Myocyte (in vitro differentiated cells): ENCODE measurements at places on chromosomes 11 and 22. TPM values are rescaled to one million over a fixed set of nuclear protein-coding genes. Genes with fewer than 3 reads are reported as not detected.
A peak's percentile ranks its signal among the peaks of the same experiment; 100 is the strongest.

- DNase-seq = no peak
These were observed 18.3 kb downstream of the SBF2 start for GRCh38 chr11:10275714-10276113.

GRCh38 chr11:64637334-64638017, 46.5 kb downstream of the SLC22A12 start:
- DNase-seq = no peak

DNA sequence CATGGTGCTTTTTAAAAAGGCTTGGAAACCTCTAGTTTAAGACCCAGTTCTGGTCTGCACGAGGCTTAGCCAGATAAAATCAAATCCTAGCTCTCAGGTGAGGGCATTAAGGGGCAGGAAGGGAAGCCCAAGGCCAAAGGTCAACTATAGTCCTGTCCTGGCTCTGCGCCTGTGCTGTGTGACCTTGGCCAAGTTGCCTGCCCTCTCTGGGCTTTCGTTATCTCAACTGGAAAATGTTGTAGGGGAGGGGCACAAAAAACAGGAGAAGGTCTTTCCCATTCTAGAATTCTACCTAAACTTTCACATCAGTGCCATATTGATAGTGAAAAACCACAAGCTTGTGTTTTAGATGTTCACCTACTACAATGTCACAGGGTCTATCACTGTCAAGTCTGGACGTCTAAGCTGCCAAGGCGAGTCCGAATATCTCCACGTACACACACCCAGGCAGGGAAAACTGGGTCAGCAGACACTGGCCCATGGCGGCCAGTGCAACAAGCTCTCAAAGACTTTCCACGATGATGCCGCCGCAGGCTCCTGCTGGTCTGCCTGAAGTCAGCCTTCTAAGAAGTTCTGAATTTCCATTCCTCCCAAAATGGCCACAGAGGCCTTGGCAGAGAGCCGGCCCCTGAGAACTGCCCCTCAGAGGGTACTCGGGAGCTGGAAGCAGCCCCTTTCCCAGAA, 18.0 kb downstream of the MN1 start:
- no peak for DNase-seq

DNA sequence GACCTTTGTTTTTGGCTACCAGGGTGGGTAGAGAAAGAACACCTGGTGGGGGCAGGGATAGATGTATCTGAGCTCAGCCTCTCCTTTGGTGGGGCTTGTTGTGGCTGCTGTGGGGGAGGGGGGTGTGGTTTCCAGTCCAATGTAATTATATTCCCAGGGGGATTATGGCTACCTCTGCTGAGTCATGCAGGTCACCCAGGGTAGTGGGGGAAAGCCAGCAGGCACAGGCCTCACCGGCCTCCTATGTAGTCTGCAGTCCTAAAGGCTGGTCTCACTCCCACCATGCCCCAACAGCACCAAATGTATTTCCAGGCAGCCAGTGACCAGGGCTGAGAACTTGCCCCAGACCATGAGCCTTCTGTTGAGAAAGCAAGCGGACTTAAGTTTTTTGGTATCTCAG, 119.6 kb downstream of the DYNC2H1 start:
- DNase-seq = no peak

- peak; percentile 77 for DNase-seq
These were observed 3.1 kb upstream of the CLDN5 start for GRCh38 chr22:19527321-19527721.

DNA sequence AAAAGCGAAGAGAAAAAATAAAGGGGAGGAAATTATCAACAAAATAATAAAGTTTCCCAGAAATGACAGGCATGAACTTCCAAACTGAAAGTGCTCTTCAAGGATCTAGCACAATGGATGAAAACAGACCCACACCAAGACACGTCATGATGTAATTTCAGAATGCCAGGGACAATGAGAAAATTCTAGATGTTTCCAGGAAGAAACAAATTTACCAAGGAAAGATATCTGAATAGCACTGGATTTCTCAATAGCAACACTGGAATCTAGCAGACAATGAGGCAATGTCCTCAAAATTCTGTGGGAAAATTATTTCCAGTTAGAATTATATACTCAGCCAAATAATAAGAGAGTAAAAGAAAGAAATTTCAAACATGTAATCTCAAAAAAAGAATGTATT, 46.0 kb downstream of the DENND5A start:
- DNase-seq = peak; percentile 34

DNA sequence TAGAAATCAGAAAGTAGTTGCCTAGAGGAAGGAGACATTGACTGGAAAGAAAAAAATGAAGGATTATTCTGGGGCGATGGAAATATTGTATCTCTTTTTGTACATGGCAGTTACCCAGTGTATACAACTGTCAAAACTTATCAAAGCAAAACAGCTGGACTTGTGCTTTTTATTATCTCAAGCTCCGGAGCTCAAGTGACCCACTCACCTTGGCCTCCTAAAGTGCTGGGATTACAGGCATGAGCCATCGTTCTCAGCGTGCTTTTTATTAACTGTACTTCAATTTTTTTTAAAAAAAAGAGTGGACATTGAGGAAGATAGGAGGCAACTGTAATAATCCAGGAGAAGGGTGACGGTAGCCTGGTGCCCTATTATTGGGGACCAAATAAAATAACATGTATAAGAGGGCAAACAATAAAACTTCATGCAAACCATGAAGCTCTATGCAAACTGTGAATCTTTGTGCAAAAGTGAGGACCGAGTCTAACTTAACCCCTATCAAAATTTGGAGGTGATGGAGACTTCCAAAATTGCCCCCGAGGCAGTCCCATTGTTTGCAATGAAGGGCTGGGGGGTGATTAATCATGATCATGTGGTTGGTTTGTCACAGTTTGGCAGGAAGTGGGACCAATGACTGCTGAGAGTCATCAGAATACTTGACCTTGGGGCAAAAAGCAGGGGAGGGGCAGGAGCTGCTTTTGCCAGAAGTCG, 23.5 kb downstream of the FZD4 start:
- DNase-seq = peak; percentile 38

DNA sequence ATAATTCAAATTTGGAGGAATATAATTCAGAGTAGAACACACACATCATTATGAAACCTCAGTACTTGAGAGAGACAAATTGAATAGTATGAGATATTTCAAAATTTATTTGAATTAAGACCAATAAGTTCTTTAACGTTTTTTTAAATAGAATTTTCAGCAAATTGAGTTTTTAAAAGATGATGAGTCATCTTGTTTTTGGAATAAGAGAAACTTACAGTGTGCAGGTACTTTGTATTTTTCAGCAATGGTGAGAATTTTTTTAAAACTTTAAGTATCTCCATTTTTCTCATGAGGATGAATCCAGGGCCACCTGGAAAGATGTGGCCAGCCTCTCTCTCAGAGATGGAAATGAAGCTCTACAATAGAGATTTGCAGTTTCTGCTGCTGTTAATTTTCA, 1015.0 kb upstream of the TENM4 start:
- no peak for DNase-seq

GRCh38 chr11:8332196-8332595, 68.5 kb upstream of the LMO1 start:
- no peak for DNase-seq

GRCh38 chr11:115362997-115363396, 141.2 kb downstream of the CADM1 start:
- DNase-seq = no peak

GRCh38 chr11:115700981-115701875, 197.0 kb upstream of the CADM1 start:
- DNase-seq = no peak

DNA sequence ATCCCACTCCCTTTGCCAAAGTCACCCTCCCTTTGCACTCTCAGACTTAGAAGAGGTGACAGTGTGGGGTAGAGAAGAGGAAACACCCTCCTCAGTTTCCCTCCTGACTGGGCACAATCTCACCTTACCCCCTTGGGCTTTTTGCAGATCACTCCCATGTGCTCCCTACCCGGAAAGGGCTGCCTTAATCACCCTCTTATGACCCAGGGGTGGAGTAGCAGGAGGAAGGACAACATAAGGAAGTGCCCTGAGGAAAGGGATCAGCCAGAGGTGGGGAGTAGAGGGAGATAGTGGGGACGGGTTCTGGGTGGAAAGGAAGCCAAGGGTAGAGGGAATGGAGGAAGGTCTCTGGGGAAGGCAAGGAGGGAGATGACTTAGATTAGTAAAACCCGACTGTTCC, 52.0 kb downstream of the NRXN2 start:
- DNase-seq = no peak

GRCh38 chr11:2510626-2511402, 66.0 kb downstream of the KCNQ1 start:
- DNase-seq = peak; percentile 20

- no peak for DNase-seq
These were observed 109.2 kb downstream of the IGLL1 start for GRCh38 chr22:23470811-23471389.

GRCh38 chr22:44193535-44193891, 12.8 kb downstream of the PARVG start:
- no peak for DNase-seq

- peak; percentile 69 for DNase-seq
These were observed 33.9 kb downstream of the PRDM11 start for GRCh38 chr11:45180179-45180847.

- DNase-seq = peak; percentile 98
These were observed 35.0 kb downstream of the GRIK4 start for GRCh38 chr11:120546312-120547205.

- no peak for DNase-seq
These were observed 59.8 kb downstream of the PACSIN2 start for GRCh38 chr22:42955087-42955635.

- no peak for DNase-seq
These were observed 110.7 kb downstream of the ZBTB16 start for GRCh38 chr11:114170226-114170625.

- no peak for DNase-seq
These were observed 31.8 kb downstream of the FEZ1 start for GRCh38 chr11:125464270-125464662.

DNA sequence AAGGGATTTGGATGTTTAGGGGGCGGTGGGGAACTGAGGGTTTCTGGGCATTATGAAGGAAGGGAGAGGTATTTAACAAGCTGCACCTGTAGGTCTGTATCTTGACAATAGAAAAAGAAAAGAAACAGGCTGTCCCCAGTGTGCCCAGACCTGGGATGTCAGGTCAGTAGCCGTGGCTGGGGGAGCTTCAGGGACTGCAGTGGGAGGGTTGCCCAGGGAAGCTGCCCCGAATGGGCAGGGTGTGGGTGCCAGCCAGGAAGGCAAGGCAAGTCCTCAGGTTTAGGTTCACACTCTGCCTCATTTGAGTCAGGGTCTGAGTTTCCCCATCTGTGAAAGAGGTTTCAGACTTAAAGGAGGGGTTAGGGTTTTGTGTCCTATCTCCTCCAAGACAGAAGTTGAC, 1.5 kb downstream of the INPP5J start:
- no peak for DNase-seq

Gene C11orf91
- not detected in 2 replicates for total RNA-seq

Gene KBTBD4
- 20.8 and 24.1 TPM in 2 replicates for total RNA-seq
